OCI-LY7 (cell line): ENCODE measurements at places on chromosomes 4 and X.

DNA sequence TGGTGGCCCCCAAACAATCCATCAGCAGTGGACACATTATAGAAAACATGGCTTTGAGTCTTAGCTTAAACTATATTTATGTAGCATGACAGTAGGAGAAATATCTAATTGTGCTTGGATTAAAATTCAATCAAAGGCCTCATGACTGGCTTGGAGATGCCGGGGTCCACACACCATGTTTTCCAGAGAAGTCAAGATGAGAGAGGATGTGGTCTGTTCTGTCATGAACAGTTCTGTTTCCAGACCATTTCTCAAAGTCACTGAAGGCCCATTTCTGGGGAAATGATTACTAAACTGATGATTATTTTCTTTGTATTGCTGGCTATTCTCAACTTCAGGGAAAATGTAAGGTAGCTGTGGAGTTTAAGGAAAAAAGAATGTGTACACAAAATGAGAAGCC lies 76.3 kb downstream of the C4orf51 start:
- DNase-seq: no peak

GRCh38 chrX:123340696-123341095 lies 156.6 kb downstream of the GRIA3 start:
- no peak for DNase-seq

DNA sequence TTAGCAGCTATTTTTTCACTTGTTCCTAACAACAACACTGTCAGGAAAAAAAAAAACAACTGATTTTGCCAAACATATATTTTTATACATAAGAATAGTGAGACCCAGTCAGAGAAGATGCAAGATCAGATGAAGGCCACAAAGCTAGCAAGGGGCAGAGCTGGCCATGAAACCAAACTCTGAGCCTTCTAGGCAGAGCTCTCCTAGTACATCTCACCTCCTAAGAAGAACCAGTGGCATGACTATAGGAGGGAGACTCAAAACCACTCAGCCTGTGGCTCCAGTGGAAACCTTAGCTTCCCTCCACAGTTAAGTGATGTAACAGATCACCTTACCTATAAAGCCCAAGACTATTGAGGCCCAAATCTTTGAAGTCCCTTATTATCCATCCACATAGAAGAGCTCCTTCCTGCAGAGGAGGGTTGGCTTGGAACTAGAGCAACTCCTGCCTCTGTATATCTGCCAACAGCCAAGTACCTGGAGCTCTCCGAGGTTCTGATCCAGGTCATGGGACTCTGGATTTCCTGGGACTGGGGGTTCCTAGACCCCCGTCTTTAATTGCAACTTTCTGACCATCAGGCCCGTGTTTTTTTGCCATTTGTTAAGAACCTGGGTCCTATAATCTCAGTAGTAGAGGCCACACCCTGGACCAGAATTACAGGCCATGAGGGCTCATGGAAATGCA lies 136.5 kb downstream of the SH3KBP1 start:
- no peak for DNase-seq

- no peak for DNase-seq
Measured at GRCh38 chrX:48794911-48795515, 6.9 kb upstream of the HDAC6 start.

DNA sequence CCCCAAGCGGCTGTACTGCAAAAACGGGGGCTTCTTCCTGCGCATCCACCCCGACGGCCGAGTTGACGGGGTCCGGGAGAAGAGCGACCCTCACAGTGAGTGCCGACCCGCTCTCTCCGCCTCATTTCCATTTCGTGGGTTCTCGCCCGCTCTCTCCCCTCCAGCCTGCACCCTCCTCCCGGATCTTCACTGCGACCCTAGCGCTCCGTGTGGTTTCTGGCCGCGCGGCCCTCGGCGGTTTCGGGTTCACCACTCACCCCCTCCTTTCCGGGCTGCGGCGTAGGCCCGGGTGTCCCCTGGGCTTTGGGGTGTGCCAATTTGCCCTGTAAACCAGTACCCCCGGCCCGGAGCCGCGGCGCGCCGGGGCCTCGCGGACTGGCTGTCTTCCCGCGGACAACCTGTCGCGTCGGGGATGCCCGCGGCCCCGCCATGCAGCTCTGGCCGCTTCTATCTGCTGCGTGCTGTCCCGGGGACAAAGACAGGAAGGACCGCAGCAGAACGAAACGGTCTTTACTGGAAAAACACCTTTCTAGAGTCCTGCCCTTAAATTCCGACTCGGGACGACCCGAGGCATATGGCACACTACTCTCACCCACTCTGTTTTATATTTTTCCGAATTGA lies 737 bp downstream of the FGF2 start:
- peak; percentile 1 for DNase-seq

DNA sequence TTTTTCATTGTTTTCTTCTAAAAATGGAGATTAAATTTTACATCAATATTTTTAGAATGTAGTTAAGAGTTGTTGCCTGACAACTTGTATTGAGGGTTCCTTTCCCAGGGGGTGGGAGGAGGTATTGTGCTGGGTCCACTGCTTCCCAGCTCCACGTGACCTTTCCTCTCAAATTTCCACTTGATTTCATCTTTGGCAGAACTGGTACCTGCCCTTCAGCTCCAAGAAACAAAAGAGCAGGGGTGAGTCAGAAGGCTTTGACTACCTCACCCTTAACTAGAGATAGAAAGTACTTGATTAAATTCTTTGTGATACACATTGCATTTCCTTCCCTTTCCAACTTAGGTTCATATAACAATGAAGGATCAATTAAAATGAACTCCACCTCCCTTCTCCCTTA lies 19.7 kb downstream of the TRIM2 start:
- no peak for DNase-seq

DNA sequence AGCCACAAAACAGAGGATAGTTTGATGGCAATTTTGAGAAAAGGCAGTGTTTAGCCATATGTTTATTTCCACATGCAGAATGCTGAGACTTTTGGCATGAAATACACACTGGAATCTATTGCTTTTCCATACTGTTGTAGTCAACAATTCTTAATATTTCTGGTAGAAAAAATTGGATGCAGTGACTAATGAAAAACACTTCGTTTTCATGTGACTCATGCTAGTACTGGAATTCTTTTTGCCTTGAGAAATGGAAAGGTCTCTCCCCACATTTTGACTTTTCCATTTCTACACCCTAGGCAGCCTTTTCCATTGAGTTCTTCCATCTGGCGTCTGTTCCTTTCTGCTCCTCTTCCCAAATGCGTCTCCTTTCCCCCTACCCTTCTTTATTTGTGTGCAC lies 425.2 kb upstream of the FTHL17 start:
- DNase-seq: no peak

GRCh38 chr4:7767966-7768365 lies 171.7 kb downstream of the AFAP1 start:
- no peak for DNase-seq

GRCh38 chr4:152862608-152863007 lies 73.5 kb upstream of the FHDC1 start:
- no peak for DNase-seq

DNA sequence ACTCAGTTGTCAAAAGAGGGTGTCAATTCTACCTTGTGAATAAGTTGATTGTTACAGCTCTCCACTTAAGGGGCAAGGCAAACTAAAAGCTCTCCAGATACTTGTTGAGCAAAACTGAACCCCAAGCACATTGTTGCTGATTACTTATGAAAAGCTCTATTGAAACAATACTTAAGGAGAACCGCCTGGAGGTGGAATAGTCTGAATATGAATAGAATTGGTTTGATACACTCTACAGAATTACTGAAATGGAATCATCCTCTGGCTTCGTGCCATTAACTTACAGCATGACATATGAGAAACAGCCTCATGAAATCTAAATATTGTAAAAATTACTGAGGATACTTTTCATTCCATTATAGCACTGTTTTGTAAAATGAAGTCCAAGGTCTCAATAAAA lies 127.0 kb upstream of the SH3RF1 start:
- no peak for DNase-seq

- DNase-seq: peak; percentile 99
Measured at GRCh38 chr4:53748328-53748772, 157.1 kb upstream of the LNX1 start.

- DNase-seq: no peak
Measured at GRCh38 chr4:161949946-161950725, 213.7 kb downstream of the FSTL5 start.

- DNase-seq: no peak
Measured at GRCh38 chrX:154082396-154083125, 15.0 kb downstream of the MECP2 start.

DNA sequence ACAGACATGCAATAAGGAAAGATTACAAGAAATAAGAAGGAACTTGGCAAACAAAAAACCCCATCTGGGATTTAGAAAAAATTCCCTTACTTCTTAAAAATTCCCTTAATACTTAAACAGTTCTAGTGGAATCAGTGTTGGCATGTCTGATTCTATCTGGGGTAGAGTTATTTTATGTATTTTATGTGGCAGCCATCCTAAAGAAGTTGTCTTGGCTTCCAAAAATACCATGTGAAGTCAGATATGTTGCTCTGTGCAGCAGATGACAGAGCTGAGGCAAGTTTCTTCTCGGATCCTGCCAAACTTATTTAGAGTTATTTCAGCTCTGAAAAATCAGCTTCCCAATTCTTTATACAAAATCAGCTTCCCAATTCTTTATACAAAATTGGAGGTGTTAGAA lies 14.7 kb downstream of the YY2 start:
- no peak for DNase-seq

- no peak for DNase-seq
Measured at GRCh38 chr4:145423017-145423708, 58.5 kb upstream of the SMAD1 start.

- DNase-seq: no peak
Measured at GRCh38 chr4:186227744-186228513, 622 bp downstream of the KLKB1 start.

GRCh38 chr4:169658196-169658595 lies 37.8 kb downstream of the CLCN3 start:
- no peak for DNase-seq

GRCh38 chr4:105092768-105093167 lies 53.9 kb upstream of the TET2 start:
- DNase-seq: no peak

DNA sequence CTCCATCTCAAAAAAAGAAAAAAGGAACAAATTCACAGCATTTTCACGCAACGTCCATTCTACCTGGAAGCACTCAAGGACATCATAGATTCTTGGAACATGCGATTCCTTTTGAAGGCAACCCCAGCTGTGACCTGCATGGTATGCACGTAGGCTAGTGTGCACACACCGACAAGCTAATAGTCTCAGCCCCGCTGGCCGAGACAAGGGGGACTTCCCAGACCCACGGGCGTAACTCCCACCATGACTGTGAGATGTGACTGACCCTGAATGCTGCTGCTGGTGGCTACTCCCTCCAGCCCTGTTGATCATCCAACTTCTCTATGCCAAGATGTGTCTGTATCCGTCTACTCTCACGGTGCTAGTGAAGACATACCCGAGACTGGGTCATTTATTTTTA lies 78.3 kb downstream of the CRLF2 start:
- DNase-seq: no peak

GRCh38 chr4:76772498-76773106 lies 125.3 kb downstream of the SOWAHB start:
- DNase-seq: no peak

GRCh38 chr4:172344308-172344938 lies 531.2 kb downstream of the GALNTL6 start:
- no peak for DNase-seq

GRCh38 chrX:100379388-100379986 lies 30.6 kb downstream of the PCDH19 start:
- DNase-seq: peak; percentile 12

- DNase-seq: no peak
Measured at GRCh38 chr4:114509340-114509739, 89.3 kb upstream of the UGT8 start.

DNA sequence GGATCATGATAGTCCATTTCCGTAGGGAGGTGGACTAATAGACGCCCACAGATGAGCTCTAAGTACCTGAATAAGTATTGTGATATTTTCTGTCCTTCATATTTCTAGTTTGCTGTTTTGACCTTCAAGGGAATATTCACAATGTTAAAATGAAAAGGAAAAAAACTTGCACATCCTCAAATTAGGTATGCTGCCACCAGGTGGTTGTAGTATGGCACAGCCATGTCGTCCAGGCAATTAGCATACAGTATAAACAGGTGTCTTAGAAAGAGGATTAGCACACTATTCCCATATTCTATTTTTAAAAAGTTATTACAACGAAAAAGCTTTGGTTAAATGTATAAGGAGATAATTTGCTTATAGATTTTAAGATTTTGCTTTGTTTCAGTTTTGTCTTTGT lies 802.0 kb downstream of the RPA4 start:
- peak; percentile 53 for DNase-seq

GRCh38 chrX:28847423-28847822 lies 260.2 kb downstream of the IL1RAPL1 start:
- no peak for DNase-seq

- no peak for DNase-seq
Measured at GRCh38 chrX:132775263-132775823, 183.1 kb downstream of the HS6ST2 start.

- no peak for DNase-seq
Measured at GRCh38 chr4:163515198-163515597, 20.7 kb downstream of the TMA16 start.

GRCh38 chrX:106670631-106671030 lies 55.9 kb upstream of the RNF128 start:
- DNase-seq: no peak

GRCh38 chr4:176189891-176190795 lies 5.2 kb downstream of the SPATA4 start:
- no peak for DNase-seq

- DNase-seq: no peak
Measured at GRCh38 chr4:187193141-187193540, 469.5 kb upstream of the FAT1 start.

GRCh38 chr4:120175272-120175671 lies 108.6 kb upstream of the MAD2L1 start:
- DNase-seq: no peak

DNA sequence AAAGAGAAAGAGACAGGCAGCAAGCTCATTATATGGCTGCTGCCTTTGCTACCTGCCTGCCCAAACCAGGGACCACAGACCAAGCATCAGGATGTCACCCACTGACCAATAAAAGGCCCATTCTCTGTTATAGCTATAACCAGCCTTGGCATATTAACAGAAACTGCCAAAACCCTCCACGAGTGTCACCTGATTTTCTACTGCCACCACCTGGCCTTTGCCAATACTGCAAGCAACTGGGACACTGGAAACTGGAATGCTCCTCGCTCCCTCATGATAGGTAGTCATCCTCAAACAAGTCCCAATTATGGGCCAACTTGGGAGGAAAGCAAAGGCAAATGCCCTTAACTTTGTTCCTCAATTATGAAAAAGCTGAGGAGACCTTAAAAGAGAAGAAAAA lies 76.0 kb downstream of the SPIN4 start:
- DNase-seq: peak; percentile 7

- DNase-seq: no peak
Measured at GRCh38 chrX:45228126-45228525, 27.4 kb upstream of the DIPK2B start.

- peak; percentile 8 for DNase-seq
Measured at GRCh38 chr4:75655562-75655961, 17.6 kb downstream of the G3BP2 start.

DNA sequence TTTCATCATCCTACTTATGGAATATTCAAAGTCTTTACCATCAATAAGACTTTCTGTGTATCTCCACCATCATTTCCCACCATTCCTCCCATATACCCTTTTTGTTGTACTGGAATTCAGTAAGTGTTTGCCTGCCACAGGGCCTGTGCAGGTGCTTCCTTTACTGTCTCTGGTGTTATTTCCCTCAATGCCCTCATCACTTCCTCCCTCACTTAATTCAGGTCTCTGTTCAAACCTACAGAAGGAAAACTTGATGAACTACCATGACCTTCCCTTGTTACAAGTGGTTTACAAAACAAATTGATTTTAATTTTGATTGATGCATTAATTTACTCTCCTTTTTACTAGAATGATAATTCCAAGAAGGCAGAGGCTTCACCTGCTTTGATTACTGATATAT lies 159.5 kb upstream of the FAT4 start:
- DNase-seq: no peak

GRCh38 chr4:70623323-70623722 lies 5.2 kb upstream of the ENAM start:
- no peak for DNase-seq
